Gastroesophageal sphincter (tissue), 4 donors: ENCODE measurements at places on chromosomes 6 and 20.

- no peak for ATAC-seq
These were observed 27.0 kb upstream of the ETV7 start for GRCh38 chr6:36414481-36414880.

- no peak for ATAC-seq
These were observed 77.0 kb downstream of the YTHDF1 start for GRCh38 chr20:63138855-63139341.

DNA sequence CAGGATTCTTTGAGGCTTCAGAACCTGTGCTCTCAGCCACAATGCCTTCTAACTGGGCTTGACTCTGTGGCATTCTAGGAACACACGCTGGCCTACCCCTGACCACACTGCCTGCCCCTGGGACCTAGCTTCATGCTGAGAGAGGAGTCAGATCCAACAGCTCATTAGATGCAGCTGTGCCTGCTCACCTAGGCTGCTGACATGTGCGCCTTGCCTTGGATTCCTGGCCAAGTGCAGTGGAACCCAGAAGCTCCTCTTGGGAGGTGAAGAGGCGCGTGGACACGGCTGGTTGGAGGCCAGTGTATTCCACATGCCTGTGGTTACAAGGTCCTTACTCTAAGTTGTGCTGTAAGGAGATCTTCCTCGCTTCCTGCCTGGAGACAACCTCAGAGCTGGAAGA lies 24.7 kb upstream of the KCNK16 start:
- ATAC-seq = no peak

DNA sequence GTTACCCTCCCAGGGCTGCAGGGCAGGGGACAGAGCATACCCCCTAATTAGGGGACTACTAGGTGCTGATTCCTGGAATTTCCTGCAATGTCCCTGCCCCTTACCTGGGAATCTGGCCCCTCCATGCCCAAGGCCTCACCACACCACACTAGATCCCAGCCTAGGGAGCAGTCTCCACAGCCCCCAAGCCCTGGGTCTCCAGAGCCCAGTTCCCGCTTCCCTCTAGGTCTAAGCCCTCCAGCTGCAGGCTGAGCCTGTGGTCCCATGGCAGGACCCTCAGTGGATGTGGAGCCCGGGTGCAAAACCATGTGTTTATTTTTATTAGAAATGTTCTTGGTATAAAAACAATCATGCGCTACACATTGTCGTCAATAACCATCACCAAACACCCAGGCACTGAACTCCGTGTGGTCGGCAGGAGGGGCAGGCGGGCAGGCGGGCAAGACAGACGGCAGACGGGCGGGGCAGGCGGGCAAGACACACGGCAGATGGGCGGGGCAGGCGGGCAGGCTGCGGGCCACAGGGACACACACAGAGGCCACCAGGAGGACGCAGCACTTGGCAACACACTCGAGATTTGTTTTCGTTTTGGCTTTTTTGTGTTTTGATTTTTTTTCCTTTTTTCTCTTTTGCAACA lies 124.2 kb downstream of the GRM4 start:
- ATAC-seq = no peak

DNA sequence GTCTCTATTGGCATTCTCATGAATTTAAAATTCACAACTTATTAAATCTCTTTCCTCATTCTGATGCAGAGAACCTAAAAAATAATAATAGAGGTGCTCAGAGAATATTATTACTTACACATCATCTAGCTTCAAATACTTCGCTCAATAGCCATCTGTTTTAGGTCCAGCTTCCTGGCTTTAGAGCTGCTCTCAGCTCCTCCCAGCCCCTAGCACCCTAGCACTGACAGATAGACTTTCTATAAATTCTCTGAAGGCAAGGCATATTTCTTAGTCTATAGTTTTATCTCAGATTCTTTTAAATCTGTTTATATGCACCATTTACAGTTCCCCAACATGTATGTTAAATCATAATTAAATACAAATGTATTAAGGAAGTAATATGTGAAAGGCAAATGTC lies 281.3 kb downstream of the PTPRK start:
- ATAC-seq = no peak

GRCh38 chr6:36924778-36925374 lies 29.7 kb upstream of the PI16 start:
- no peak for ATAC-seq

GRCh38 chr20:32474967-32475811 lies 109.9 kb downstream of the NOL4L start:
- peak; percentile 93 for ATAC-seq

- no peak for ATAC-seq
These were observed 29.9 kb upstream of the FAM210B start for GRCh38 chr20:56328861-56329260.

GRCh38 chr6:106097411-106098231 lies 11.5 kb downstream of the PRDM1 start:
- peak; percentile 62 for ATAC-seq

DNA sequence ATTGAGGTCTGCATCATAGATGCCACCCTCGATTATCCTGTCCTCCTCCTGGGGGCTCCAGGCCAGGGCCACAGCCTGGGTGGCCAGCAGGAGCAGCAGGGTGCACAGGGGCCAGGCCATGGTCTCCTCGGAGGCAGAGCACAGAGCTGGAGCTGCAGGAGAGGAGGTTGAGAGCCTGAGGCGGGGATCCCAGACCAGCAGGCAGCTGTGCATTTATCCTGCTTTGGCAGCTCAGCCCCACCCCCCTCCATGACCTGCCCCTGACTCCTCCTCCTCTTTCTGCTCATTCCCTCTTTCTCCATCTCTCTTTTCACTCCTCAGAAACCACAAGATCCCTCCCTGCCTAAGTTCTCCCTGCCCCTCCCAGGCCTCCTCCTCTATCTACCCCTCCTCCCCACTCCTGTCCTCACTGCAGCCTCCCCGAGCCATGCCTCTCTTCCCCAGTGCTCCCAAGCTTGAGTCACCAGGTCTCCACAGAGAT lies at the start of gene CST2:
TSS of gene CST2 (minus strand) at position 189 of the 481 bp plus-strand sequence. CDS start at position 120, 69 bp downstream.
- no peak for ATAC-seq

- no peak for ATAC-seq
These were observed 251.8 kb upstream of the RUNX2 start for GRCh38 chr6:45076217-45076930.

- peak; percentile 52 for ATAC-seq
These were observed 24.6 kb downstream of the DSTN start for GRCh38 chr20:17594443-17594842.

- ATAC-seq = no peak
These were observed 8.0 kb downstream of the TP53RK start for GRCh38 chr20:46681032-46681854.

DNA sequence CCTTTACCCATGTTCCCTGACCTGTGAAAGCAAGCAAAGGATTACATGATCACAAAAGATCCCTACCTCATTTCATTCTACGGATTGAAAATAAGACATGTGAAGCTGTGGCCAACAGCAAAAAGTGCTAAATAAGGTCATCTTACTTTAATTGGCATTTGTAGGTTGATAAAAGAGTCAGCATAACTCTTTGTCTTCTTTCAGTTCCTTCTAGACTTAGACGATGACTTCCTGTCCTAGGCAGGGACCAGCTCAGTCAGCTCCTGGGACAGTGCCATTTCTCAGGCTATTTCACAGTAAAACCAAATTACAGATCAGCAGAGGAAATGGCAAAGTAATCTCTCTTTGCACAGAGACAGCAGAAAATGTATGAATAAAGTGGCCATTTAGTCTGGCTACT lies 480.7 kb downstream of the RFPL4B start:
- ATAC-seq = no peak

DNA sequence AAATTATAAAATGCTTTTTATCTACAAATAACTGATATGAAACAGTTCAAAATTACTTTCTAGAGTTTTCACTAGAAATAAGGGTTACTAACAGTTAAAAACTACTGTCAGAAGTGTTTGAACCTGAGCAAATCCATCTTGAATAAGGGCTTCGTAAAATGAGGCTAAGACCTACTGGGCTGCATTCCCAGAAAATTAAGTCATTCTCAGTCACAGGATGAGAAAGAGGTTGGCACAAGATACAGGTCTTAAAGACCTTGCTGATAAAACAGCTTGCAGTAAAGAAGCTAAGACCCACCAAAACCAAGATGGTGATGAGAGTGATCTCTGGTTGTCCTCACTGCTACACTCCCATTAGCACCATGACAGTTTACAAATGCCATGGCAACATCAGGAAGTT lies 93.7 kb downstream of the PLG start:
- no peak for ATAC-seq

GRCh38 chr20:13458860-13459451 lies 179.8 kb downstream of the TASP1 start:
- ATAC-seq = no peak

DNA sequence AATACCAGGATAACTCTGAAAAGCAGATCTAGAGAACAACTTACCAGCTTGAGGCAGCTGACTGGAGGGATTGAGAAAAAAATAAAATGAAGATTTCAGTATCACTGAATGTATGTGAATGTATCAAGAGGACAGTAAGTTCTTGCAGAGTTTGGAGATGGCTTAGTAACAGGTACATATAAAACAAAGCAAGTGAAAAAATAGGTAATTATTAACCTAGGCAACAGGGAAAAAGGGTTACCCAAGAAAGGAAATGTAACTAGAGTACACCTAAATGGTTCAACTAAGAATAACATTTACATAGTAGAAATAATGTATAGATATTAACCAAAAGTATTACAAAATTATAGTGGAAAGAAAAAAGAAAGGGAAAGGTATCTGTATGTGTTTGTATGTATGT lies 67.3 kb downstream of the NRSN1 start:
- ATAC-seq = no peak

DNA sequence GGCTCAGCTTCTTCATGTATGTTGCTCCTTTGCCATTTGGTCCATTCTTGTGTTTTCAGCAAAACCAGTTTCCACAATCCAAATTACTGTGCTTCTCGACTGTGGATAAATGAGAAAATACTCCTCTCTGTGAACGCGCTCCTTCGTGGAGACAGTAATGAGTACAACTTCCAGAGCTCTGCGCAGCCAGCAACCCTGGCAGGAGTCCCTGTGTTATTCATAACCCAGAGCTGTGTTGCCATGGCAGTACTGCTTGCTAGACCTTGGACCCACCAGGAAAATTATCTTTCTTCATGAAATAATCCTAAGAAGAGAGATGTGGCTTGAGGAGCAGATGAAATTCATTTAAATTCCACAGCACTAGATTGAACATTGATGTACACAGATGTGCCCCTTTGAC lies 73.7 kb downstream of the SLC22A3 start:
- ATAC-seq = peak; percentile 87

- no peak for ATAC-seq
These were observed 11.8 kb downstream of the DCBLD1 start for GRCh38 chr6:117494283-117494682.

DNA sequence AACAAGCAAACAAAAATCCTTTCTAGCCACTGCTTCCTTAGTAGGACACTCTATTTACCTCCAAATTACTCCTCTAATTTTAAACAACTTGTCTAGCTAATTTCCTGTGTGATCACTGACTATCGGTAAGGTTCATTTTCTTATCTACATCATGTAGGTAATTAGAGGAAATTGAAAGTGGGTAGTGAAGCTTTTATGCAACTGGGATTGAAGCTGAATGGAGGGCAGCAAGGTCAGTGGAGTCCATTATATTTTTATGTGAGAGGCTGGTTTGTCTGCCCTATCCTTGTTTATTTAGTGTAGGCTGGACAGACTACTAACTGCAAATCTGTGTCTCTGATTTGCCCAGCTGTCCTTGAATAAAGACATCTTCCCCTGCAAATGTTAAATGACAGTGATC lies 88.5 kb upstream of the SIM1 start:
- no peak for ATAC-seq

DNA sequence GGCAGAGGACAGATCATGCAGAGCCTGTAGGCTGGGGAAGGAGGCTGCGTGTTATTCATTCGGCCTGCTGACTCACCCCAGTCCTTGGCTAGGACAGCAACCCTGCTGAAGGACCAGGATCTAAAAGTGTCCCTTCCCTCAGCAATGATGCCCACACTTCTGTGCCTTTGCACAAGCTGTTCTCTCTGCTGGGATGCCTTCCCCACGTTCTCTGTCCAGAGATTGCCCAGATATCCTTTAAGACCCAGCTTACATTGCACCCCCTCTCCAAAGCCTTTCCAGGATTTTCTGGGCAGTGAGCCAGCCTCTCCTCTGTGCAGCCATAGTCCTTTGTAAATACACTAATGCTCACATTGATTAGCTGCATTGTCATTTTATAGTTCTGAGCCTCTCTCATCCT lies 99.3 kb upstream of the CHD6 start:
- ATAC-seq = no peak

DNA sequence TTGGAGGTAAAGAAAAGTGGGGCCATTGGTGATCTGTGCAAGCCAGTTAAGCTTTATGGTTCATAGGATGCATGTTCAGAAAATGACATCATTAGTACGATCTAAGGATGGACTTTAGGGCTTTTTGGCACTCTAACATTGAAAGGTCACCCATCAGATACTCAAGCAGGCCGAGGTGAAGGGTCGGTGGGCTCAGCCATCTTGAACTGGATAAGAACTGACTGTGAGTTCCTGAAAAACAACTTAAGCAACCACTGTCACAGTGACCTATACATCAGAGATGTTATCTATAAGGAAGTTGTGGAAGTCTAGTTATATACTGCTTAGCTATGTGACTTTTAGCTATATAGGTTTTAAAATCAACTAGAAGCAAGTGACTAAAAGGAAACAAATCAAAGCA lies 13.0 kb upstream of the ITCH start:
- ATAC-seq = no peak

DNA sequence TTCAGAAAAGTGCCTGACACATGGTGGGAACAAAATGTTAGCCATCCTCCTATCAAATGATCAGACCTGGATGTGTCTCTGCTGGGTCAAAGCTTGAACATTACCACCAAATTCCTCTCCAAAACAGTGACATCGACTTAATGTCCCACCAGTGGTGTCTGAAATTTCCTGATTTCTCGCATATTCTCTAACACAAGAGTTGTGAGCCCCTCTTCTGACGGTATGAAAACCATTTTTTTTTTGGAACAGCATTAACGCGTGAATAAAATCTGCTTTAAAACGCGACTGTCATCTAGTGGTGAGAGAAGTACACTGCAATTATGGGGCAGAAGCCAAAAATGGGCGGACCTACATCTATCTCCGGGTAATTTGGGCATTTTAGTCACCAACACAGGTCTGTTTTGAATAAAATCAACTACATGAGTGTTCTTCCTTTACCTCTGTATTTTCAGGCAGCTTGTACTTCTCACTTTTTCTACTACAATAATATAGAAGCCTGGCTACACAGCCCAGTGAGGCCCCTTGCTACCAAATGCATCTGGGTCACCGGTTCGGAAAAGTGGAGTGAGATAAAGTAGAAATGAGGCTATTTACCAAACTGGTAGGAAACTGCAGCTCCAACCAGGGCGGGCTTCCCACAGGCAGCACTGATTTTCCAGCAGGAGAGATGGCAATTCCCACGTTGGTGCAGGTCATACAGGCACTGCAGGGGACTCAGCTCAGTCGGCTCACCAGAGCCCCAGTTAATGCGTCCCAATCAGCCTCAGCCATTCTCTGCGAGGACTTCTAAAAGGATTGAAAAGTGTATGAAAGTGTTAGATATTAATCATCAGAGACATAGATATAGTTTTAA lies 27.4 kb downstream of the MGME1 start:
- peak; percentile 57 for ATAC-seq

DNA sequence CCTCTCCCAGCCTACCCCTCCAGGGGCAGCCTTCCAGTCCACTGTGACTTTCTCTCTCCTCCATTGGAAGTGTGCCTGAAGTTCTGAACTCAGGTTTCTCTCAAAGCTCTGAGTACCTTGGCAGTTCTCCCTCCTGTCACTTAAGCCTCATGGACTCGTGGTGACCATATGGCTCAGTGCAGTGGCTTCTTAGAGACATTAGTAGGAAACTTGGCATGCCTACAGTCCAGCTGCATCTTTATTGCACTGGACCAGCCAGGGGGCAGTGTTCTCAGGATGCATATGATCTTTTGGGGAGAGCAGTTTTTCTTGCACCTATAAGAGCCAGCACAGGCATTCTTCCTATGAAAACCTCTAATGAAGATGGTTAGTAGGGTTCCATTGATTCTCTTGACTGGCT lies 47.5 kb upstream of the KCNK16 start:
- ATAC-seq = no peak
